ENCODE measurements at places on chromosomes 4 and X.

DNA sequence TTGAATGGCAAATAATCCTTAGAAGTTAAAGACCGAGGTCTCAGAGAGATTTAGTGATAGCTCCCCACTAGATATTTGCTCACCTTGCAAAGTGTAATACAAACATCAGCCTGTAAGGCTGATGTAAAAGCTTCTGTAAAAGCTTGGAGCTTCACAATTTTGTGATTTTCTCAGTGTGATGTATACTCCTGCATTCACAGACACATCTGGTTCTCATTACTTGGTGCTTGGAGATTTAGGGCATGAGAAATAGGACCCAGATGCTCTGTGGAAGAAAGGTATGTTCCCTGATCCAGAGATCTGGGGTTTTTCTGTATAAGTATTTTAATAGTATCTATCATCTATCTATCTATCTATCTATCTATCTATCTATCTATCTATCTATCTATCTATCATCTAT lies 1664.3 kb downstream of the C4orf33 start:
- DNase-seq, result no peak

DNA sequence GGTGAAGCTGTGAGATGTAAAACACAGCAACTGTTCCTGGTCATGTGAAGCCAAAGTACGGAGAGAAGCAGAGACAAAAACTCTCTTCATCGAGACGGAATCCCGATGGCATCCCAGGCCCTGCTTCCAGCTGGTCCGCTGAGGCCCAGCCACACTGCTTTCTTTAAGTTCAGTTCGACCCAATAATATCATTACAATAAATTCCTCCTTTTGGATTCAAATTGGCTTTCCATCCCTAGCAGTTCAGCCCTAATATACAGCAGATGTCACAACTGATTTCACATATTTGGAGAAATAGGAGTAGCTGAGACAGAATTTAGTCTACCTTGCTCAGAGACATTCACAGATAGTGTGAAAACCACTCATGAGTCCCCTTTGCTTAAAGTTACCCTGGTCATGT lies 98.3 kb upstream of the SPRY1 start:
- no peak for DNase-seq

GRCh38 chrX:38086451-38087215 lies 80.3 kb downstream of the SYTL5 start:
- DNase-seq, result no peak

- DNase-seq, result no peak
These were observed 12.9 kb upstream of the VGLL1 start for GRCh38 chrX:136519069-136519468.

- DNase-seq, result no peak
These were observed 2236.0 kb upstream of the AGA start for GRCh38 chr4:179678093-179678814.

GRCh38 chr4:162154862-162155540 lies 8.8 kb downstream of the FSTL5 start:
- no peak for DNase-seq

DNA sequence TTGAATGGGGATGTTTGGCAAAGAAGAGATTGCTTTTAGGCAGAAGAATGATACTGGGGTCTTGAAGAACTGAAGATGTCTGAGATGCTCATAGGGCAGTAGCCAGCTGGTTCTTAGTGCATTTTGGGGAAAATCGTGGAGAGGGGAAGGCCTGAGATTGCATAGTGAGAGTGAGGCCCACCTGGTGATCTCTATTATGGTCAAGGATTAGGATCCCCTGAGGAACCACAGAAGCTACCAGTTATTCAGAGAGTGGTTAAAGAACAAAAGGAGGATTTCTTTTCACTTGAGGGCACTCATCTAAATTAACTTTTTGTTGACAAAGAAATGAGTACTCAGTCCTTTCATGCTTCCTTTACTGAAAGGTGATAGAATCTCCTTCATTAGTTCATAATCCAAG lies 271.3 kb upstream of the HAND2 start:
- no peak for DNase-seq

DNA sequence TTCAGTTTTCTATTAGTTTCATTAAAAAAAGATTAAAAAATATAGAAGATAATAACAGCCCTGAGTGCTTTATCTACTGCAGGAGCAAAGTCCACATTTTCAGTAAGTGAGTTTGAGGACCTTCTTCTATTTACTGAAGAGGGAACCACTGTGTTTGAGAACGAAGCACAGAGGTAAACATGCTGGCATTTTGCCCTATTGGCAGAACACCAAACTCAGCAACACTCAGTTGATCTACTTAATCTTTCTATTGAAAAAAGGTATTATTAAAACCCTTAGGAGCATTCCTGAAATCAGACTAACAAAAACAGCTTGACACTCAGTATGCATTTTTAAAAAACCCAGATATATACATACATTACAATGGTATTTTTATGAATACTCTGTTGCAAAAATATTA lies 1496.7 kb downstream of the TECRL start:
- DNase-seq, result no peak

GRCh38 chr4:79851625-79852304 lies 221.3 kb downstream of the ANTXR2 start:
- DNase-seq, result no peak

GRCh38 chr4:40621229-40621591 lies 8.5 kb downstream of the RBM47 start:
- DNase-seq, result no peak

DNA sequence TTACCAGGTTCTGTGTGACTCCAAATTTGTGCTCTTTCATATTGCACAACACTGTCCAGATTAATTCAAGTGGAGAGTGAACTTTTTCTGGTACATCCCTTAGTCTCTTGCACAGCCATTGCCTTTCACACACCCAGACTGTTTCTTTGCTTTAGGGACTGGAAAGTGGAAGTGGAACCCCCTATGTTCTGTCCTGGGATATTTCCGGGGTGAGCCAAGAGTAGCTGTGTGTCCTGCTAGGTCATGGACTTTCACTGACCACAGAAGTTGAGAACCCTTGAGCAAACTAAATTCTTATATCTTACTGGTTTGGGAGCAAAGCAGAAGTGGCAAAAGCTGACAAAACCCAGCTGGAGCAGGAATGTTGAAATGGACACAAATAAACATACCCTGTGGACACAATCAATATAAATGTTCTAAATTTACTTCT lies 10.3 kb upstream of the VSIG4 start:
- DNase-seq, result no peak

- DNase-seq, result no peak
These were observed 106.8 kb upstream of the FAM47A start for GRCh38 chrX:34238896-34239295.

DNA sequence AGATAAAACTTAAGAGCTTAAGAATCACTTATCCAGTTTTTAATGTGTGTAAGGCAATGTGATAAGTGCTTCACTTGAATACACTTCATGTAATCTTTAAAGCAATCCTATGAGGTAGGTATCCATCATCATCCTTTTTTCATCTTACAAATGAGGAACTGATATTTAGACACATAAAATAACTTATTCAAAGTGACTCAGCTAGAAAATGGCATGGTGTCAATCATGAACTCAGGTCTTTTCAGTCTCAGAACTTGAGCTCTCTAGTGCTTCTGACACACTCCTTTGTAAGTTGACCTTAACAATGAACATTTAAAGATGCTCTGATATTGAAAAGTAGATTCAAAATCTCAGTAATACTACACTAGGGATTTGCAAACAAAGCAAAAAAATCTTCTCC lies 224.8 kb upstream of the TEX13C start:
- DNase-seq, result no peak

DNA sequence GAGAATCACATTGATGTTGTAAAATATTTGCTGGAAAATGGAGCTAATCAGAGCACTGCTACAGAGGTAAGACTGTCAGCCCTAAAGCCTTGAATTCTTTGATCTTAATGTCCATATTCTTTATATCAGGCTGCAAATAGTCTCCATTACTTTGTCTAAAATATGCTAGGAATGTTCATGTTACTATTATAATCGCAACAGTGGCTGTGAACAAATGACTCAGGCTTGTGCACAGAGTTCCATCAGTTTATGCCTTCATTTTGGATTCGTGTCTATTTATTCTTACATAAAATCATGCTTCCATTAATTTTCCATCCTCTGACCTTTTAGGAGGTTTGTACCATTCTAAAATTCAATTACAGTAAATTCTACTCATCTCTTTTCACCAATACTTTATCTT lies 182.7 kb downstream of the ANK2 start:
- no peak for DNase-seq

GRCh38 chr4:128686032-128686465 lies 123.5 kb upstream of the JADE1 start:
- DNase-seq, result no peak

DNA sequence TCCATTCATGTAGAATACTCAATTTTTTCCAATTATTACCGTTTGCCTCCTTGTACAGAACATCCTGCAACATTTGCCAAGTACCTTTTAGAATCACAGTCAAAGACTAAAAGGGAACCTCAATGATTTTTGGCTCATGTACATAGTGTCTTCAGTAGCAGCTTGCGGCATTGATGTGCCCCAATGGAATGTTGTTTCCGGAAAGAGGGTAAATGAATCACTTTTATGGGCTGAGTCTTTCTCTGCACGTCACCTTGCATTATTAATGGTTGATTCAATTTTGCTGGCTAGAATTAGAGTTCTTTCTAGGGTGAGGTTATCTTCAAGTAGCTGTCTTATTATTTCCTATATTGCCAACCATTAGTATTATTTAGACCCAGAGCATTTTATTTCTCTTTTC lies 116.9 kb upstream of the GABRA2 start:
- DNase-seq, result no peak

DNA sequence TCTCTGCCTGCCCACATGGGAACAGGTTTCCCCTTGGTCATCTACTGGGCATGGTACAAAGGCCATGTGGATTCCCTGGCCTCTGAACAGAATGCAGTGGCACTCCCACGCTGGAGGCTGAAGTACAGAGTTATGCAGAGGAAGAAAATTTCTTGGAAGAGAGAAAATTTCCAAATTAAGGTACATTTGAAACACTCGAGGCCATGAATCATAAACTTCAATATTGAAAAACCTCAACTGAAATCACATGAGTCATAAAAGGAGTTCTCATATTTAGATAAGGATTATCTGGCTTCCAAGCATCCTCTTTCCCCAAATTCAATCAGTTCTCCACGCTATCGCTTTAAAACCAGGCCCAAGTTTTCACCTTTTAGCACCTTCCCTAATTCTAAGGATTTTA lies 28.1 kb upstream of the TXK start:
- DNase-seq, result no peak

DNA sequence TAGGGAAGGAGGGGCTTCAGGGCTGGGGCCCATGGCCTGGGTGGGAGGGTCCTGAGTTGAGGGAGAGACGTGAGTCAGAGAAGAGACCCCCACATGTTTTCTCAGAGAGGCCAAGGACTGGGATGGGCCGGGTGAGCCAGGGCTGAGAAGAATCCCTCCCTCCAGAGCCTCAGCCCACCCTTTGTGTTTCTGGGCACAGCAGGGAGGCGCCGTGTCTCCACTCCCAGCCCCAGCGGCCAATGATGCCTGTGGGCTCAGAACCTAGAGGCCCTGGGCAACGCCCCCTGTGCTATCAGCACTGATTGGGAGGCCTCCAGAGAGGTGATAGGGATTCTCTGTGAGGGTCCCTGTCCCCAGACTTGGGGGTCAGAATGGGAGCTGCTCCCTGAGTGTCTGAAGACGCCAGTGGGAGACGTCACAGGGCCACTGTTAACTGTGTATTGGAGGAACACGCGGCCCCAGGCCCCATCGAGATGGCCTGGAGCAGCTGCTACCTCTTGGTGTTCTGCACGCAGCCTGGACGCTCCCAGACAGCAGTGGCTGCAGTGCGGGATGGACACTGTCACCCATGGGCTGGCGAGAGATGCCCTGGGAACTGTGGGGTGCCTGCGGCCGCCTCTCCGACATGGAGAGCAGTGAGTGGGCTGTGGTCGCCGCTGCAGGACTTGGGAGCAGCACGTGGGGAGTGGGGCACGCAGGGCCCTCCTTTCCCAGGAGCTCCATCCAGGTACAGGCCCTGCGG lies 8.5 kb downstream of the FGFRL1 start:
- no peak for DNase-seq

Measured in CD4-positive, alpha-beta T cell treated with Interleukin-10 for 1 hour (primary cell).